ENCODE measurements at places on chromosomes 2 and 18. TPM values are rescaled to one million over a fixed set of nuclear protein-coding genes. Genes with fewer than 3 reads are reported as not detected.

TUBA3E gene
- total RNA-seq: not detected

MSGN1 gene
- not detected for total RNA-seq

KIAA2012 gene
- total RNA-seq: 0.17 TPM

DSC3 gene
- 0.15 TPM for total RNA-seq

BOLL gene
- not detected for total RNA-seq

SKOR2 gene
- total RNA-seq: not detected

TSPYL6 gene
- under 0.01 TPM for total RNA-seq

COX5B gene
- total RNA-seq: 327 TPM

CYP27A1 gene
- total RNA-seq: 19.1 TPM

Data from smooth muscle cell of trachea (primary cell).